ENCODE measurements at places on chromosomes 16 and 17.
A peak's percentile ranks its signal among the peaks of the same experiment; 100 is the strongest.

GRCh38 chr17:46190763-46191162 lies 2.5 kb downstream of the KANSL1 start:
- DNase-seq = no peak

- no peak for DNase-seq
Measured at GRCh38 chr17:7984904-7985303, 17.5 kb upstream of the GUCY2D start.

DNA sequence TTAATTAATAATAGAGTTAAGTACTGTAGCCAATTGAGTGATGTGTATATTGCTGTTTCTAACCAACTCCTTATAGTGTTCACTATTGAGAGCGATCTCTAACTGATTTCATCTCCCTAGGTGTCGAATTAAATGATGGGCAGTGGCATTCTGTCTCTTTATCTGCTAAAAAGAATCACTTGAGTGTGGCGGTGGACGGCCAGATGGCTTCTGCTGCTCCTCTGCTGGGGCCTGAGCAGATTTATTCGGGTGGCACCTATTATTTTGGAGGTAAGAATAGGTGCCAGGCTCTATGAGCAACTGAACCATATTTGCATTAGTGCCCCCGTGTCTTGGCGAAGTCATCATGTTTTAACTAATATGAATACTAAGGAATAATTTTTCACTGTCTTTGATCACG lies 184.6 kb downstream of the CNTNAP4 start:
- DNase-seq = no peak

- DNase-seq = no peak
Measured at GRCh38 chr16:54955757-54956156, 25.1 kb downstream of the IRX5 start.

GRCh38 chr16:89444151-89444723 lies 46.1 kb downstream of the ANKRD11 start:
- no peak for DNase-seq

DNA sequence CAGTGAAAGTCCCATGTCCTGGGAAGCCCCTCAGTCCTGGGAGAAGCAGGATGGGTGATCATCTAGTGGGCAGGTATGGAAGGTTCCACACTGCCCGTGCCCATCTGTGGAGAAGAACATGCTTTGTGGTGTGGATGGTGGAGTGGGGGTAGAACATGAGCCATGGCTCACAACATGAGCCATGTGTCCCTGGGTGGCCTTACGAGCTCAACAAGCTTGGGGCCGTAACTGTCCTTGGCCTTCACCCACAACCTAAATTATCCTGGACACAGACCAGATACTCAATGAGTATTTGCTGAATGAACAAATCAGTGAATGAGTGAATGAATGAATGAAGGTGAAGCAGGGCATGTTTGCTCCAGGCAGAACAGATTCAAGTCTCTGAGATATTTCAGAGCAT lies 13.5 kb downstream of the SOX8 start:
- no peak for DNase-seq

GRCh38 chr16:81694494-81695280 lies 84.4 kb upstream of the PLCG2 start:
- no peak for DNase-seq

- no peak for DNase-seq
Measured at GRCh38 chr17:79045001-79045729, 21.2 kb downstream of the C1QTNF1 start.

DNA sequence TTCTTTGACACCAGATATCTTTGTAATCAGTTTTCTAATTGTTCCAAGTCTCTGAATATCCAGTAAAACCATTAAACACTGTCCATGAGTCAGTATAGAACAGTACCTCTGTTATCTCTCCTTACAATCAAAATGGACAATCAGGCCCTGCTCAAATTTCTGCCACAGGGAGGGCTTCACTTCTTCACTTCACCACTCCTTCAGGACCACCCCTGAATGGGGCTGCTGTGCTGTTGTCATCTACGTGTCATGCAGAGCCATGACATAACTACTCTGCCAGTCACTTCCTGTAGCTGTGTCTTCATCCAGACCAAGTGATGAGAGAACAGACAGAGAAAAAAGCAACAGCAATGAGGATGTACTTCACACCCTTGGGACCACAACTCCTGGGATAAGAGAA lies 116.9 kb downstream of the TANC2 start:
- no peak for DNase-seq

DNA sequence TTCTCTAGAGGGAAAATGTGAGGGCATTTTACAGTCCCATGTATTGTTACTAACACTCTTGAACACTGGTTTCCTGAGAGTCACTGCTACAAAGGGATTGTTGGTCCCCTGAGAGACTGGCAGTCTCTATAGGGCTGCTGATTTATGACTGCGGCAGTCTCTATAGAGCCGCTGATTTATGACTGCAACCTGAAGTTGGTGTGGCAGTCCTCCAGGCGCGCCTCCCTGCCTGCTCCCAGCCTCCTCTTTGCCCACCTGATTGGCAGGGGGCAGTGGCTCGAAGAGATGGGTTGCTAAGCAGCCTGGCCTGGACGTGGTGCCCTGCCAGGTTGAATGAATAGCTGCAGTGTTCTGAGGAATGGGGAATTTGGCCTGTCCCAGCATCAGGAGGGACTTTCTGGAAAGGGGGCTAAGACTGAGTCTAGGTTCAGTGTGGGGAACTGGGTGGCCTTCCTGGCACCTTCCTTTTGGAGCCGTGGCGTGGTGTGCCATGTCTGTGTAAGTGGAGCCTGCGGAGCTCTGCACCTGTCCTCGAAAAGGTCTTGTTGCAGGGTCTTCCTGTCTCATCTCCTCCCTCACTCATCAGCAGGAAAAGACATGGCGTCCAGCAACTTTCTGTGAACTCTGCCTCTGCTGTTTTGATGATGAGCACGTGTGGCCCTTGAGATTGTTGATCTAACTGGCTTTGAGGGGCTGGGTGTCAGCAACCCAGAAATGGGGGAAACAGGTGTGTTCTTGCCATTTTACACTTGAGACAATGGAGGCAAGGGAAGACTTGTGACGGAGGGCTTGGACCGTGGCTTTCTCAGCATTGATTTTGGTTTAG lies 24.9 kb downstream of the SAP30BP start:
- DNase-seq = no peak

DNA sequence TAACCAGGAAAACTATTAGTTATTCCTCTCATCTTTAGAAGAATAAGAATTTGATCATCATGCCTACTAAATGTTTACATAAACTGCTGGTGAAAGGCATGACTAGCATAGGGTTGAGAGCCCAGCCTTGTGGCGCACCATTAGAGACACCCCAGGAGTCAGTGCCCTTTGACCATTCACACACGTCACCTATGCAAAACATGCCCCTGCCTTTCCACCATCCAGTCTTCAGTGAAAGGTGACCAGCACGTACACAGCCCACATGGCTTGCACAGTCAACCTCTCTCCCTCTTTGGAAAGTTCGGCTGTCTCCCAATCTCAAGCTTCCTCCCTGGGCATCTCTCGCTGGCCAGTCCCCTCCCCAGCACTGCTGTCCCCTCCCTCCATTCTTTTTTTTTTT lies 150.3 kb downstream of the ENGASE start:
- DNase-seq = no peak

DNA sequence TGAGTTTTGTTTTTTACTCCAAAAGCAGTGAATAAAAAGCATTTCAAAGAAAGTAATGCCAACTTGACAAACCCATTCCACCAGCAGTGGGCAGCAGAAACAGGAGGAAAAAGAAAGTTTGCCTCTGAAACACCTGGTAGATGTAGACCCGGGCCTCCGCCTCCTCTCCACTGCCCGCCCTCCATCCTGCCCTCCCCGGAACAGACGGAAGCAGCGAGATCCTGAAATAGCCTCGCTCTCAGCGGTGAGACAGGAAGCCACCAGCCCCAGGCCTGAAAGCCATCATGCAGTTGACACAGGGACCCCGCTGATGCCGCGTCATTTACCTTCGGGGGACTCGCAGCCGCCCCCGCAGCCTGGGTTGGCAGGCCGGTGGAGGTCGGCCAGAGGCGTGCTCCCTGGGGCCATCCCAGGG lies 67.8 kb downstream of the C16orf78 start:
- peak; percentile 87 for DNase-seq

DNA sequence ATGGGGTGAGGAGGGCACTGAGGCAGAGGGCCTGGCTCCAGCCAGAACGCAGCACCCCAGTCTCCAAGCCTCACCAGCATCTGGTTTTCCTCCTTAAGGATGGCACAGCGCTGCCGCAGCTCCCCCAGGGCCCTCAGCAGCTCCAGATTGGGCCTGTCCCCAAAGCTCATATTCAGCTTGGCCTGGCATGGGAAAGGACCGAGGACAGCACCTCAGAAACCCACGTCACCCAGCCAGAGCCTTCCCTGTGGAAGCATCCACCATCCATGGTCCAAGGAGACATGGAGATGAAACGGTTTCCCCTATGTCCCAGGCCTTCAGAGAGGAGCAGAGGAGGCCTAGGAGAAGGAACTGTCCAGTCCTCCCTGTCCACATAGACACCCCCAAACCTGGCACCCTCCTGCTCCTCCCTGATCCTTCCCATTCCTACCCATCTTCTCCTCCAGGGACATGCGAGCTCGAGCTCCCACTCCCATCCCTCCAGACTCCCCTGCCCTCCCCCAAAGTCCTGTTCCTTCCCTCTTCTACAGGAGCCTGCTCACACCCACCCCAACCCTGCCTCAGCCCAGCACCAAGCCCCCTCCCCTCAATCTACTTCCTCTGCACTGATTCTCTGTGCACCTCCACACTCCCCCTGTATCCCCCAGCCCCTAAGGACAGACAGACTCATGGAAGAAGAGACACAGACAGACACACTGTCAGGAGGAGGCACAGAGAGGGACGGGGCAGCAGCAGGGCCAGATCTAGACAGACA lies 1.8 kb downstream of the TSPOAP1 start:
- DNase-seq = no peak
